ENCODE measurements at places on chromosomes 7 and 10.

GRCh38 chr10:1199897-1200721, 143.9 kb downstream of the WDR37 start:
- no peak for DNase-seq

- DNase-seq = no peak
Measured at GRCh38 chr10:67808704-67809103, 29.3 kb downstream of the DNAJC12 start.

DNA sequence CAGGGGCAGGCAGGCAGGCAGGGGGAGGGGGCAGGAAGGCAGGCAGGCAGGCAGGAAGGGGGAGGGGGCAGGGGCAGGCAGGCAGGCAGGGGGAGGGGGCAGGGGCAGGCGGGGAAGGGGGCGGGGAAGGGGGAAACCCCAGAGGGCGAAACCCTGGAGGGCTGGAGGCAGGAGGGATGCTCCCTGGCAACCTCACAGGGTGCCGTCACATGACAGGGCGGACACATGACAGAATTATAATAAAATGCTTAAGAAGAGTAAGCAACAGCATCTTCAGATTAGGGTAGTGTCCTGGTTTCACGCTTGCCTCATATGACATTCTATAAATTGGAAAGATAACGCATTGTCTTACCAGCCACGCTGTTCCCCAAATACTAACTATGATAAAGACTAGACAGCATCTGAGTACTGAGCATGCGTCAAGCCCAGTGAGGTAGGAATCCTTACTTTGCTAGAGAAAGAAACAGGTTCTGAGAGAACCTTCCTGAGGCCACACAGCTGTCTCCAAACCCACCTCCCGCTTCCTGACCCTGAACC, 131.6 kb downstream of the DIP2C start:
- no peak for DNase-seq

DNA sequence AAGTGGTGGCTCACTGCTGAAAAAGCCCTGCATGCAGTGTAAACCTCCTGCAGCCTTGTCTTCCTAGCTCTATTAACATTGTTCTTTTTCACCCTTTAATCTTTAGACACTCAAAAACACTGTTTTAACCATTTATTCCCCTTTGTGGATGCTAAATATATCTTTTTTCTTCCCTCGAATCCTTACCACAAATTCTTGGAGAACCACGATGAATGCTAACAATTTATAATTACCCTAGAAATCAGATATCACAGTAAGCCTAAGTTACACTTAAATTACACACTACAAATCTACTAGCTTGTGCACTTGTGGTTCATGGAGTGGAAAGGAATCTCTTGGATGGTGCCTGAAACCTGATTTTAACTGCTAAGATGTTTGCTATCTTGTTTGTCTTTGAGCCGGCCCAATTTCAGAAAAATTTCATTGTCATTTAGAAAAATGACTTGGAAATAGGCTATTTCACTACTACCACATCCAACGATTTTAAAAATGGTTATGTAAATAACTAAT, 125.1 kb upstream of the NOBOX start:
- DNase-seq = no peak

DNA sequence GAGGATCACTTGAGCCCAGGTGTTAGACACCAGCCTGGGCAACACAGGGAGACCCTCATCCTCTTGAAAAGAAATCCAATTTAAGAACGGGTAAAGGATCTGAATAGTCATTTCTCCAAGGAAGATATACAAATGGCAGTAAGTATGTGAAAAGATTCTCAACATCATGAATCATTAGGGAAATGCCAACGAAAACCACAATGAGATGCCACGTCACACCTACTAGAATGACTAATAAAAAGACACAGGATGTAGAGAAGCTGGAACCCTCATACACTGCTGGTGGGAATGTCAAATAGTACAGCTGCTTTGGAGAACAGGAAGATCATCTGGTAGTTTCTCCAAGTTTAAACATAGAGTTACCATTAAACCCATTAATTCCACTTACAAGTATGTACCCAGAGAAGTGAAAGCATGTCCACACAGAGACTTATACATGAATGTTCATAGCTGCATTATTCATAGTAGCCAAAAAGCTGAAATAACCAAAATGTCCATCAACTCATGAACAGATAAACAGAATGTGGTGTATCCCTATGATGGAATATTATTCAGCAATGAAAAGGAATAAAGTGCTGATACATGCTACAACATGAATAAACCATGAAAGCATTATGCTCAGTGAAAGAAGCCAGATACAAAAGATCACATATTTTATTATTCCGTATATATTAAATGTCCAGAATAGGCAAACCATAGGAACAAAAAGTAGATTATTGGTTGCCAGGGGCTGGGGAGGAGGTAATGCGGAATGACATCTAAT, 13.1 kb upstream of the ZMIZ2 start:
- no peak for DNase-seq

- no peak for DNase-seq
Measured at GRCh38 chr10:77031531-77032187, 605.9 kb downstream of the KCNMA1 start.

GRCh38 chr10:119644205-119644814, 6.9 kb upstream of the BAG3 start:
- no peak for DNase-seq

DNA sequence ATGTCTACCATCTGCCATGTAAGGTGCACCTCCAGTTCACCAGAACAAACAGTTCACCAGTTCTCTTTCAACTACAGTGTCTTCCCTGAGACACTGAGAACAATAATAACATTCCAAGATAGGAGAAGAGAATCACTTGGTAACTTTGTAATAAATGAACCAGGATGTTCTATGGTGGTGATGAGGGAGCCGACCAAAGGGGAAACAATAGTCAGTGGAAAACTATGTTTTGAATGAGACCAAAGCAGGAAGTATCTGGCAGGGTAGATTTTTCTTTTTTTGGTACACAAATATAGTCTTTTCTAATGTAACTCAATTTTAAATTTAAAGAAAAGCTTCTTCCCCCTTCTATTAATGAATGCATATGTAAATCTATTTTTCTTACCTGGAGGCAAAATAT, 20.0 kb downstream of the HYAL4 start:
- DNase-seq = no peak

- no peak for DNase-seq
Measured at GRCh38 chr7:55977831-55978230, 13.4 kb downstream of the NIPSNAP2 start.

- DNase-seq = peak; percentile 11
Measured at GRCh38 chr10:69994262-69994661, 58.4 kb upstream of the MACROH2A2 start.

DNA sequence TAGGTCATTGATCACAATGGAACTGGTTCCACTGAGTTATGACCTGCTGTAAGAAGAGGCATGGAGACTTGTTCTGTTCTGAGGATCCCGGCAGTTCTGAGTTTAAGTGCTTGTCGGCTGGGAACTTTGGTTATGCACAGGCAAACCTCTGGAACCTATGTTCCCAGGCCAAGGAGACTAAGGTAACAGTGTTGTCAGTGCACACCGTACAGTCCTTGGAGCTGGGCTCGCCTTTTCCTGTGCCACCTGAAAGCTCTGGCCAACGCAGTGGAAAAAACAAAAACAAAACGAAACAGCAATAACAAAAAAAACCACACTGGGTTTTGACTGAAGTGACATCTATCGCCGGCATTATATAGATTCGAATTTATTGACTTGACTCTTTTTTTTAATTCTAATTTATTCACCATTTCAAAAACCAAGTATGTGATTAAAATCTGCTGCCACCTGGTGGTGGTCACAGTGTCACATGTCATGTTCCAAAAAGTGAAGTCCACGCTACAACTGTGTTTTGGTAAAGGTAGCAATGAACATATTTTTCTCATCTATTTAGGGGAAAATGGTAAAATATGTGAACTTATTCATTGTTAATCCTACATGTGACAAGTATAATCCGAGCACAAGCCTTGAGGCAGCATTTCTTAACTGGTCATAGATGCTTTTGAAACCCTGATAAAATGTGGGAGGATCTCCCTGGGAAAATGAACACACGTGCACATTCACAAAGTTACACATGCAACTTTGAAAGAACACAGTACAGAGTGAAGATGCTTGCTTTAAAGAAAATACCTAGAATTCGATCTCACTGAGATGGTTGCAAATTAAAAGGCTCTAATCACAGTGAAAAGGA, 113.8 kb upstream of the PPP2R2D start:
- no peak for DNase-seq

DNA sequence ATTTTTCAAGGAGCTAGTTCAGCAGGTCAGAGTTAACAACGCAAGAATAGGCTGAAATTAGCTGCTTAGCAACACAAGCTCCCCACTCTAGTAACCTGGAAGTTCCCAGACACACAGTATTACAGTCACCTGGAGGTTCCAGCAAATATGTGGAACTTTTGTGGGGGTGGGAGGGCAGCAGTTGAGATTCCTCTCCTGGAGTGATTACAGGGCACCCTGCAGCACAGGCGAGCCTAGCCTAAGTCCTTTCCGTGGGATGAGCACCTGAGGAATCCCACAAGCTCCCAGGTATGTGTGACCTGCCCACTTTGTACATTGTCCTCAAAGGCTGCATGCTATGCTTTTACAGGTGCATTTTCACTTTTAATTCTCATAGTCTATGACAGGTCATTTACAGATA, 13.6 kb downstream of the TPK1 start:
- DNase-seq = no peak

DNA sequence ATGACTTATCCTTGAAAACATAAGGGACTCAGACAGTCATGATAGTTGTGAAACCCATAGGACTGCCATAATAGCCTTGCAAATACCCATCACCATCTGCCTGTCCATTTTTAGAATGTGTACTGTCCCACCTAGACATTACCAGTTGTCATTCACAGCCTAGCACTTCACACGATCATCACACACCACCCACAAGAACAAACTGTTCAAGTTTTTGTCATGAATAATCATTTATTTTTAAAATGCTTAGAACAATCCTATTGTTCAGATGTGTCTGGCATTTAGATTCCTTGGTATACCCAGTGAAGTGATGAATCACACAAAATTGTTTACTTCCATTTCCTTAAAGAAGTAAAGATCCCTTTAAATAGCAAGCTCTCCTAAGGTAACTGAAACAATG, 46.6 kb downstream of the CCDC3 start:
- DNase-seq = no peak

- no peak for DNase-seq
Measured at GRCh38 chr7:140260352-140261104, 83.7 kb upstream of the KDM7A start.

DNA sequence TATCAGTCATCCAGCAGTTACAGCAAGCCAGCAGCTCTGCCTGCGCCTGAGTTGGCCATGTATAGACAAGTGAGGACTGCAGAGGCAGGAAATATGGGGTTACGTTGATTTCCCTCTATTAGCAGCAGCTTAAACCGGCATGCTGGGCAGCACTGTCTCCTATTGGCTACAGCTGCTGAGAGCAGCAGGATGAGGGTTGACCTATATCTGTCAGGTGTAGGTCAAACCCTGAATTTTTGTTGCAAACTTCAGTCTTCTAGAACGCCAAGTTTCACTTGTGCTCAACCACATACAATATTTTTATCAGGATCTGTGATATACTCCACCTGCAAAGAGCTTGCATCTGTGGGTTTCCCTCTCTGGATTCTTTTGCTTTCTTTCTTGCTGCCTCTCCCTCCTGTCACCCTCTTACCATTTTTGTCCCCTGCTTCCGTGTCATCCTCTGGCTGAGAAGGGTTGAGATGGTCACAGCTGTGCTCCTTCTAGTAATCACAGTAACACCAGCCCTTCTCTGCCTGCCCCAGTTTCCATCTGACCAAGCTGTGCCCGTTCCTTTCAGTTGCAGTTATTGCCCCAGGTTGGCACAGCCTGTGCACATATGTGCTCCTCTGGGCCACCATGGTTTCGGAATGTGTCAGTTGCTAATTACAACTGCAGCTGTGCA, 23.8 kb upstream of the GLCCI1 start:
- DNase-seq = no peak

- no peak for DNase-seq
Measured at GRCh38 chr7:36309301-36309700, 80.4 kb upstream of the ANLN start.

GRCh38 chr10:132511121-132512051, 26.2 kb upstream of the INPP5A start:
- DNase-seq = no peak

- DNase-seq = no peak
Measured at GRCh38 chr10:73931767-73932619, 21.1 kb downstream of the PLAU start.

DNA sequence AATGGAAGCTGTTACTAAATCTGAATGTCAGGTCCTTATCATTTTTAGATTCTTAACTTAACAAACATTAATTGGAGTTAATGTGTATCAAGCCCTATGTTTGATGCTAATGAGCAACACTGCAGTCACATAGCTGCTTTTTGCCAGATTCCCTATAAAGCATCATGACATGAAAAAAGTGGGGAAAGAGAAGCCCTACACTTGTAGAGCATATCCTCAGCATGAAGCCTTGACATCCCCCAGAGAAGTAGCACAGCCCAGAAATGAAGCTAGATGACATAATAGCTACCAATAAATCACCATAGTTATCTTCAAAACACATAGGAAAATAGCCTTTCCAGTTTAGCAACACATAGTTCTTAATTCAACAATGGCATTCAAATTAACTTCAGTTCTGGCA, 49.2 kb upstream of the CDK1 start:
- DNase-seq = no peak

DNA sequence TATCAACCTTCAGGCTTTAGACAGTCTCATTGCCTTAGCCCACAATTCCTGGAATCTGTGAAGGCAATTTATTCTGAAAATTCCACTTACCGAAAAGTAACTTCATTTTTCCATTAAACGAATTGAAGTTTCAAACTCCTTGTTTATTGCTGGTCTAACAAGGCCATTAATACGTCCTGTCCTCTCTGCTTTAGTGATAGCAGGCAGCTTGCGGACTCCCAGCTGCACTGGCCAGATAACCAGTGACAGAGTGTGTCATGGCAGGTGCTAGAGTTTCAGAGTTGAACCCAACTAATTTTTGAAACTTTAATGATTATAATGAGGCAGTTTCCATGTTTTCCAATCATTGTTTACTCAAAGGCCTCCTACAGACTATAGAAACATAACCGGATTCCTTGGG, 31.1 kb downstream of the LOXL4 start:
- no peak for DNase-seq

GRCh38 chr10:13943735-13944398, 357.1 kb downstream of the PRPF18 start:
- no peak for DNase-seq

DNA sequence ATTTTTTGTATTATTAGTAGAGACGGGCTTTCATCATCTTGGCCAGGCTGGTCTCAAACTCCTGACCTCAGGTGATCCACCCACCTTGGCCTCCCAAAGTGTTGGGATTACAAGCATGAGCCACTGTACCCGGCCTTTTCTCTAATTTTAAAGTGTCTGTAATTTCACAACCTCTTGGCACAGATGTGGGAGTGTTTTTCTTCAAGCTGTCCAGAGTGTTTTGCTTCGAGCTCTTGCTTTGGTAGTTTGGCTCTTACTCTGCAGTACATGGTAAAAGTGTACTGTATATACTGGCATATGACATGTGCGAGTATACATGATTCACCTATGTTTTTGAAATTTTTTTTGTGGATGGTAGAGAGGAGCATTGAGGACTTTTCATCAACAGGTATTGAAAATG, 9.8 kb downstream of the SRGN start:
- DNase-seq = no peak

DNA sequence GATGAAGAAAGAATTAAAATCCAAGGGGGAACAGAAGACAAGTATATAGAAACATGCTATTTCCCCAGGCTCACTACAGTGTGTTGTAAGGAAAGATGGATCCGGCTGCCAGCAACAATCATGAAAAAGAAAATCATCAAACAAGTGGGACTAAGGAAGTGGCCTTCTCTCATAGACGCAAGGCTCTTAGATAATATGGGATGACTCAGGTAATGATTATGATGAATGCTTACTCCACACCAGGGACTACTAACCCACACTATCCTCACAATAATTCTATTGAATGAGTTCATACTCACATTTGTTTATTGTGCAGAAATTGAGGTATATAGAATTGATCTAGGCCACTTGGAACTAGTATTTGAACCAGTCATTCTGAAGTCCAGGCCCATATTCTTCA, 111.2 kb upstream of the BET1 start:
- DNase-seq = no peak

Data from iPS DF 6.9 (cell line).